CD4-positive, alpha-beta T cell treated with Interleukin-6 at 100 ng/mL for 8 hours (primary cell): ENCODE measurements at places on chromosomes 3 and 15.

GRCh38 chr3:52218937-52219650 lies 6.4 kb downstream of the TLR9 start:
- DNase-seq = no peak

GRCh38 chr3:146159616-146160320 lies 1.2 kb downstream of the PLOD2 start:
- no peak for DNase-seq

GRCh38 chr15:56307180-56307579 lies 58.0 kb upstream of the TEX9 start:
- no peak for DNase-seq

- DNase-seq = no peak
These were observed 342.2 kb downstream of the PDCD6IP start for GRCh38 chr3:34140616-34141015.

GRCh38 chr15:77907824-77908751 lies 169.4 kb downstream of the TBC1D2B start:
- peak; percentile 30 for DNase-seq

- no peak for DNase-seq
These were observed 42.8 kb upstream of the SEC22A start for GRCh38 chr3:123158899-123159390.

- DNase-seq = no peak
These were observed 10.3 kb downstream of the STARD5 start for GRCh38 chr15:81313686-81314085.

DNA sequence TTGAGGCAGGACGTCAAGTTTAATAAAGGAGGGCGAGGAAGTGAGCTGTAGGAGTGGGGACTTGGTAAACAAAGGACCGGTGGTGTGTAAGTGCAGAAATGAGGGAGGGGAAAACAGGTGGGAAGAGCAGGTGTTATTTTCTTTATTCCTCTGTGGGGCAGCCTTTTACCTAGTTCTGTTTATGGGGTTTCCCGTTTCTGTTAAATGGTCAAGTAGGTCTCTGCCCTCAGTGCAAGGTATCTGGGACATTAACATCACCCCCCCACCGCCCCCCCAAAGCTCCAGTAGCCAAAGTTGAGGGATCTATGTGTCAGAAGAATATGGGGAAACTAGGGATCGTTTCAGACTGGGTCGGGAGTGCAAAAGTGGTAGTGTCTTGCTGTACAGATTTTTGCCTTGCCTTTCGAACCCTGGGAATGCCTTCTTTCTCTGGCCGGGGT lies 893 bp downstream of the MGA start:
- no peak for DNase-seq

- DNase-seq = no peak
These were observed 343.3 kb downstream of the DIPK2A start for GRCh38 chr3:144314946-144315345.

GRCh38 chr3:122301063-122301462 lies 24.0 kb upstream of the CSTA start:
- DNase-seq = no peak

DNA sequence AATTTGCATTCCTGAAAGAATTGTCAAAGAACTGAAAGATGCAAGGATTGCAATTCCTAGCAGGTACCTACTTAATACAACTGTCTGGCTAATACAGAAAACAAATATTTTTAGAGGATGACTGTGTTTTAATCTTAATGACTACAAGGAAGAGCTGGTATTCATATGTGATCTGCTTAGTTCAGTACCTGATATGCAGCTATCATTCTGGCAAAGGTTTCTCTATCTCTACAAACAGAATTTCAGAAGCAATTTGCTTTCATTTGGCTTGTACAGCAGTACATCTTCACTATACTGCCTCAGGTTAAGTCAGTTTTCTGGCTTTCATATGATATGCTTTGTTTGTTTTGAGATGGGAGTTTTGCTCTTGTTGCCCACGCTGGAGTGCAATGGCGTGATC lies 51.3 kb downstream of the TBL1XR1 start:
- no peak for DNase-seq

GRCh38 chr15:28902856-28903255 lies 17.1 kb downstream of the APBA2 start:
- no peak for DNase-seq

DNA sequence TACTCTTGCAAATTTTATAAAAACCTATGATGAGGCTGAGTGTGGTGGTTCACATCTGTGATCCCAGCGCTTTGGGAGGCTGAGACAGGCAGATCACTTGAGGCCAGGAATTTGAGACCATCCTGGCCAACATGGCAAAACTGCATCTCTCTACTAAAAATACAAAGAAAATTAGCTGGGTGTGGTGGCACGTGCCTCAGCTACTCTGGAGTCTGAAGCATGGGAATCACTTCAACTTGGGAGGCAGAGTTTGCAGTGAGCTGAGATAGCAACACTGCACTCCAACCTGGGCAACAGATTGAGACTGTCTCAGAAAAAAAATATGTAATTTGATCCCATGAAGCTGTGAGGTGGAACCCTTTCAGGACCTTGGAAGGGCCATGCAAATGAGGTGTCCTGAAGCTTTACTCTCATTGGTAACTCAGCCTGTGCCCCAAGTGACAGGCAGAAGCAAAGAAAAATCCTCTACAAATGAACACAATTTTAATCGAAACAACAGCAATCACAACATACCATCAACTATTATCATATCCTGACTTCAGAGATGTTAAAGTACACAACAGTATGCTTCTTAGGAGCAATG lies 84.6 kb upstream of the CDV3 start:
- no peak for DNase-seq

- no peak for DNase-seq
These were observed 78.2 kb upstream of the TJP1 start for GRCh38 chr15:29900237-29901189.

DNA sequence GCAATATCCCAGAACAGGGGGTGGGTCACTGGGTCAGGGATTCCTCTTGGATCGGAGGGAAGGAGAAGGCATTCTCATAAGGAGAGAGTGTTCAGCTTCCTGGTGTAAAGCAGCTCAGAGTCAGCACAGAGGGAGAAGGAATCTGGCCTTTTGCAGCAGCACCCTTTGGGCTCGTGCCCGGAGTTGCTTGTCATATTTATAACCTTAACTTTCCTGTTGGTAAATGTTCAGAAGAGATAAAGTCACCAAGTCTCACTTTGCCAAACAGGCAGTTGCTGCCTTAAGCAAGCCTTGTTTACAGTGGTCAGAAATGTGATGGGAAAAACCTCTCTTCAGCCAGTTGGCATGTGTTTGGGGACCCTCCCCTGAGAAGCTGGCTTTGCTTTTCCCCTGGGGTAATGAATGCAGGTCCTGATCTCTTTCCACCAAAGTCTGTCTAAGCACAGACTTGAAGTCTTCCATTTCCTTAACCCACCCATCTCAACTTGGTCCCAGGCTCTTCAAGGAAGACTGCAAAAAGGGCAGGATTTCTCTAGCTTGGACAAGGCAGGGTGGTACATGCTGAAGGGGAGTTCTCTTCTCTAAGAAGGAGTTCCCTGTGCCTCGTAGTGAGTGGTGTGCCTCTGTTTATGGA lies 206.9 kb upstream of the BHLHE40 start:
- DNase-seq = no peak

DNA sequence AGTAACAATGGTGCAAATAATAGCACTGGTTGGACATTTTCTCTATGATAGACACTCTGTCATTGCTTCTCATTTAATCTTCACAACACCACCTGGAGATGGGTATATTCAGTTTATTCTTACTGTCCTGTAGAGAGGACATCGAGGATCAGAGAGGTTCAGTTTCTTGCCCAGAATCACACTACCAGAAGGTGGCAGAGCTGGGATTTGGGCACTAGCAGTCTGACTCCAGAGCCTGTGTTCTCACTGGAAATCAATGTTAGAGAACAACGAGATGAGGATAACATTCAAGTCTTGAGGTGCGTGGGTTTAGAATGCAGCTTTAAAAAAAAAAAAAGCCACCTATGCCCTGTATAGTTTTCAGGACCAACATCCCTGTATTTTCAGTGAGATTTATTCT lies 127.8 kb downstream of the SYNPR start:
- DNase-seq = no peak

DNA sequence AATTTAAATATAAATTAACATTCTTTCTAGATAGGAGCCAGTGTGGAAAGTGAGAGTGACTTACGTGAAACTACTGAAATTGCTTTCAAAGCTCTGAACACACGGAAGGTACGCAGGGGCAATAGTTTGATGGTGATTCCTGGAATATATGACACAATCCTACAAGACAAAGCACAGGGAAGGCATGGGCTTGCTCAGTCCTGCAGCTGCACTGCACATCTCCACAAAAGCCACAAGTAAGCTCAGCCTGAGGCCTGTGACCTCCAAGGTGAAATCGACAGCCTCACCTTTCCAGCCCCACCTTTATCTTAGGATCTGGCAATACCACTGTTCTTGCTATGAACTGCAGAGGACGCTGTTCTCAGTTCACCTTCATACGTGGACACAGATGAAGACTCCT lies 109.3 kb upstream of the SCN10A start:
- DNase-seq = no peak

- no peak for DNase-seq
These were observed 16.9 kb downstream of the CEP19 start for GRCh38 chr3:196694941-196695848.

DNA sequence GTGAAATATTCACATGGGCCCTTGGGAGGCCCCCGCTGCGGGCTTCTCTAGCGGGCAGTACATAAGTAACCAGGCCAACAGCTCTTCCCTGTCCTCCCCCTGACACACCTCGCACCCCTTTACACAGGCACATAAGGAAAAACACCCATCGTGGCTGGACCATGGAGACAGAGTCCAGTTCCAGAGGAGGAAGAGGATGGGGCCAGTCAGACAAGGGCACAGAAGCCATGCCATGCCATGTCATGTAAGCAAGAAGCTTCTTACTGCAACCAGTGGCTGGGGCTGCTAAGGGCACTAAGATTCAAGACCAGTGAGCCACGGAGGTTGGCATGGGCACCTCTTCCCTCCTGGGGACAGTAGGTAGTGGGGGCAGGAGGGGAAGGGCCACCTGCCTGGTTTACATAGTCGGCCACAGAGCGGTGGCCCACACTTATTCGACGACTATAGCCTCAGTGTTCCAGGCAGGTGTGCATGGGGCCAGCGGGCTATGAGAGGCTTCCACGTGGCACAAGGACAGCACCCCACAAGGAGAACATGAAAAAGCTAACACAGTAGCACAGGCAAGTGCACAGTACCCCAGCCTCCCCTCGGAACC lies 5.7 kb upstream of the CYP11A1 start:
- DNase-seq = no peak

GRCh38 chr3:61938878-61939549 lies 377.6 kb downstream of the PTPRG start:
- no peak for DNase-seq

- DNase-seq = no peak
These were observed 58.7 kb upstream of the MRPL3 start for GRCh38 chr3:131561511-131561910.

DNA sequence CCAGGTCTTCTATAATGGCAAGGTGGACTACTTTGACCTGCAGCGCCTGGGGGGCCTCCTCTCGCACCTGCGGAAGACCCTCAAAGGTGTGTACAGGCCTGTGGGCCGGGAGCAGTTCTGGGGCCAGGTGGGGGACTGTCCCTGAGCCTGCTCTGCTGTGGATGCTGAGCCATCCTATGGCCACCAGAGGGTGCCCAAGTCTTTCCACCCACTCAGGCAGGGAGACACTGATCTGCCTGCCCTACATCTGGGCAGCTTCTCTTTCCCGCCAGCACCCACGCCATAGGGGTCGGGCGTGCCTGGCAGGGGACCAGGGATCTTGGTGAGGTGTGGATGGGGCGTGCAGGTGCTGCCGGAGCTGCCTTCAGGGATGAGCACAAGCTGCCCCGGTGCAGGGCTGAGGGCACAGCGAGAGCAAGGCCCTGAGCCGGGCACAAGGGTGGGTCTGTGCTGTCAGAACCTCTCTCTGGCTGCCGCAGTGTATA lies 14.1 kb downstream of the RNF123 start:
- DNase-seq = peak; percentile 60

- DNase-seq = no peak
These were observed 39.4 kb upstream of the SMAD3 start for GRCh38 chr15:67025719-67026609.

GRCh38 chr15:101293122-101293521 lies 1.9 kb downstream of the SNRPA1 start:
- DNase-seq = no peak

DNA sequence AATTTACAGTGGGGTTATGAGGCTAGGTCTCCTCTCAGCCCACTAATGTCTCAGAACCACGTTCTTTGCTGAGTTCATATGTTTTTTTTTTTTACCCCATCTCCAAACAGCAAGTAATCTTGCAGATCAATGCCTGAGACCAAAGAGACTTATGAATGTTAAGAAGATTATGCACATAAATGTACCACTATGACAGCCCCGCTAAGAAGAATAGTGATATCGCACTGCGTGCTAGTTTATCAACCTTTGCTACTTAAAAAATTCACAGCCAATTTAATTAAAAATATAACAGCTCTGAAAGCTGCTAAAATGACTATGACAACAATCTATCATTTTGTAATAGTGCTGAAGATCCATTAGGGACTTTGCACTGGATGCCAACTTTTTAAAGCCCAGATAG lies 739.0 kb upstream of the CFAP20DC start:
- DNase-seq = no peak

- no peak for DNase-seq
These were observed 101.0 kb downstream of the ATP10A start for GRCh38 chr15:25761971-25762662.

- DNase-seq = no peak
These were observed 144.9 kb upstream of the MRPS22 start for GRCh38 chr3:139198929-139199328.

- DNase-seq = no peak
These were observed 230.0 kb upstream of the GOLIM4 start for GRCh38 chr3:168325684-168326083.

DNA sequence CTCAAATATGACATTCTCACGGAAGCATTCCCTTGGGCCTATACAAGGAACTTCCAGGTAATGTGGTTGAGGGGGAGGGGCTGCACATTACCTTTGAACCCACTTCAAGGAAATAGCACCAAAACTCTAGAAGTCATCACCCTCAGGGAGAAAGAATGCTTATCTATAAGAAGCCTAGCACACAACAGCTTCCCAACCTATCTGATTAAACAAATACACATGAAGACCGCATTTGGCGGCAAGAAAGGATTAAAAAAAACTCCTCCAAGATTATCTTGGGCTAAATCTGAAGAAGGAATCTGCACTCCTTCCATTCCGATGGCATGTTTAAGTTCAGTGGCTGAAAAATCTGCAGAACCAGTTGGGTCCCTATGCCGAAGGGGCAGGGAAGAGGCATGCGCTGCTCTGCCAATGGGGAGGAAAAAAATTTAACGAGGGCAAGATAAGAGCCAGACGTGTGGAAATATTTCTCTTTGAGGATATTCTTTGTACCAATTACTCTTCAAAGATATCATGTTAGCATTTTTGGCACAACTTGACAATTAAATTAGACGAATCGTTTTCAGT lies 82.0 kb upstream of the WNT5A start:
- DNase-seq = no peak

GRCh38 chr3:179769411-179770247 lies 116.8 kb downstream of the USP13 start:
- DNase-seq = no peak

GRCh38 chr15:86645925-86646500 lies 566.3 kb downstream of the AGBL1 start:
- no peak for DNase-seq
